ENCODE measurements at places on chromosomes 4 and X. TPM values are rescaled to one million over a fixed set of nuclear protein-coding genes. Genes with fewer than 3 reads are reported as not detected.

LANCL3 gene
- 0.47 TPM for total RNA-seq

MSANTD1 gene
- total RNA-seq = 0.55 TPM

TAF7L gene
- not detected for total RNA-seq

GAGE12E gene
- not detected for total RNA-seq
